OCI-LY7 (cell line): ENCODE measurements at places on chromosomes 5 and 9. TPM values are rescaled to one million over a fixed set of nuclear protein-coding genes. Genes with fewer than 3 reads are reported as not detected.

DNA sequence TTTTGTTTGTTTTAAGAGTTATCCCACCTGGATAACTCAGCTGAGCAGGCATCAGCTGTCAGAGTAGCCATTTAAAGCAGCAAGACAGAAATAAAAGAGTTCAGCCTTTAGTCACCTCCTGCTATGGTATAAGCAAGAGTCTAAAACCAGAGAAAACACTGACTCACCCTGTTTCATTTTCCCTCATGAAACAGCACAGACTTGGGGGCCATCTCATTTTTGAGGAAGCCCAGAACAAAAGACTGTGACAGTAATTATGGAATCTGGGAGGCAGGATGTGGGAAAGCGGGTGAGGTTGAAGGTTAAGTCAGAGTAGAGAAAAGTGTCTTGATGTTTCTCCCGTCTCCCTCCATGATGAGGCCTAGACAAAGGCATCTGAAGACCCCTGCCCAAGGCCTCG, 90.2 kb upstream of the FAM174A start:
- DNase-seq = no peak

- DNase-seq = no peak
Observed at GRCh38 chr5:92879806-92880543, 701.0 kb downstream of the NR2F1-AS1 start.

DNA sequence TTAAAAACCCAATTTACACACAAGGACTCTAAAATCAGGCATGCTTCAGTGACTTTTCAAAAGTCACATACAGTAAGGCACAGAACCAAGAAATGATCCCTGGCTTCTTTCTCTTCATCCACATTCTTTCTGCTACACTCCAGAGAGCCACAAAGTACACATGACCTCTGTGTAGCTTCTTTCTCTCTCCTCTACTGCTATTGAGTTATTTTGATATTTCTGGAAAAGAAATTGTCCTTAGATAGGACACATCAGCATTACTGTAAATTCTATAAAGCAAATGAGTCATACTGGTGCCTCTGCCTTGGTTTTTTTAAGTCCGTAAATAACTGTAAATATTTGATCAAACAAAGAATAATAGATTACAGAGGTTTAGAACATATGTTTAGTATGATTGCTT, 96.3 kb downstream of the KIAA0825 start:
- no peak for DNase-seq

Gene C1QTNF2
- not detected in 2 replicates for total RNA-seq

GRCh38 chr9:29830821-29831220, 2257.5 kb upstream of the C9orf72 start:
- no peak for DNase-seq
